Suprapubic skin (tissue), 4 donors: ENCODE measurements at places on chromosomes 11 and 22. TPM values are rescaled to one million over a fixed set of nuclear protein-coding genes. Genes with fewer than 3 reads are reported as not detected.

- peak; percentile 77 for DNase-seq
- H3K27ac ChIP-seq, result no peak overlapping the region
- peaks cover 7% of the 10 kb centered on the region for H3K27me3 ChIP-seq
- peaks cover 34% of the 10 kb centered on the region for H3K4me1 ChIP-seq
- H3K36me3 ChIP-seq, result peaks cover 2% of the 10 kb centered on the region
- H3K4me3 ChIP-seq, result peak overlapping the region; percentile 76
Observed at GRCh38 chr11:61293867-61294716, 1.0 kb downstream of the VWCE start.

MS4A6E gene
- total RNA-seq, result not detected

DNA sequence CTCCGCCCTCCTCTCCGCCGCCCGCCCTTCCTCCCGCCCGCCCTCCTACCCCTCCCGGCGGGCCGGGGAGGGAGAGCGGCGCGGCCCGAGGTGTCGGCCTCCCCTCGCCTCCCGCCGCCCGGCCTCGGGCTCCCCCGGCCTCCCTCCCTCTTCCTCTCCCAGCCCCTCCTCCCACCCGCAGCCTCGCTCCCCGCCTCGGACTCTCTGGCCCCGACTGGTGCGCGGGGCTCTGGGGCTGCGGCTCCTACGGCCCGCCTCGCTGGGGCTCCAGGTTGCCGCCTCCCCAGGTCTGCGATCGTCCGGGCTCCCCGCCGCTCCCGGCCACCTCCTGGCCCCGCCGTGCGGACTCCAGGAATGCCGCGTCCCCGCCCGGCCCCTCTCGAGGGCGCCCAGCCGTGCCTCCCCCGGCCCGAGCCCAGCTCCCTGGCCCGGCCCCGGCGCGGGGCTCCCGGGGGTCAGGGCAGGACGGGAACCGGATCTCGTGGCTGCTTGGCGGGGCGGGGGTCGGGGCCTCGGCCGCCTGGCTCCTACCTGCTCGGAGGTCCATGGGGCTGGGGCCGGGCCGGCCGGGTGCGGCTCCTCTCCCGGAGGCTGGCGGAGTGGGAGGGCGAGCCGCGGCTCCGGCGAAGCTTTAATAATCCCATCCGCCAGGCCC is at the start of gene CLCF1:
Gene CLCF1, minus strand, starts transcription at position 606 of the 655 bp plus-strand sequence. Its CDS starts 59 bp downstream, at position 547.
- no peaks in the 10 kb centered on the region for H3K27me3 ChIP-seq
- peak within 1 kb of the TSS; percentile 93 for H3K4me3 ChIP-seq
- no peaks in the 10 kb centered on the region for H3K36me3 ChIP-seq
- no peak for DNase-seq
- peaks cover 74% of the 10 kb centered on the region for H3K4me1 ChIP-seq

- H3K4me3 ChIP-seq, result no peak overlapping the region
- no peaks in the 10 kb centered on the region for H3K36me3 ChIP-seq
- no peaks in the 10 kb centered on the region for H3K27me3 ChIP-seq
- no peaks in the 10 kb centered on the region for H3K4me1 ChIP-seq
- no peak overlapping the region for H3K27ac ChIP-seq
Observed at GRCh38 chr22:30998329-30998728, 29.3 kb downstream of the TUG1 start.

- peak overlapping the region; percentile 79 for H3K4me3 ChIP-seq
- no peaks in the 10 kb centered on the region for H3K36me3 ChIP-seq
- peaks cover 20% of the 10 kb centered on the region for H3K4me1 ChIP-seq
Observed at GRCh38 chr11:121291896-121292494, 576 bp upstream of the SC5D start.

GRCh38 chr11:19499999-19500398 is 212.6 kb upstream of the NAV2 start:
- H3K4me1 ChIP-seq, result no peaks in the 10 kb centered on the region
- DNase-seq, result no peak

DNA sequence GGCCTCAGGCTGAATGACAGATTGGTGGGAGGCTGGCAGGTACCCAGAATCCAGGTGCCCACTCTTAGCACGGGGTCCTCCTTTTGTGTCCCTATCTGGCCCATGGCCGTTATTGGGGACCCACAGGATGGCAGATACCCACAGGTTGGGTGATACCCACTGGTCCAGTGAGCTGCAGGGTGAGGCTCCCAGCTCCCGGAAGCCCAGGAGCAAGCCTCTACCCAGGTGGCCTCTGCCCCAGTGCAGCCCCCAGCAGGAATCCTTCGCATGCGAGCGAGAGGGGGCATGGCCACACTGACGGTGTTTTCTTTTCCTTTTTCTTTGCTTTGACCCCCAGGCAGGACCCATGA is 116.1 kb downstream of the PHF21B start:
- peaks cover 21% of the 10 kb centered on the region for H3K27me3 ChIP-seq
- H3K4me3 ChIP-seq, result no peak overlapping the region
- H3K27ac ChIP-seq, result no peak overlapping the region
- H3K4me1 ChIP-seq, result no peaks in the 10 kb centered on the region

RHOD gene
- 95.5 TPM for total RNA-seq

USH1C gene
- total RNA-seq, result not detected

KCNJ1 gene
- not detected for total RNA-seq

- H3K27ac ChIP-seq, result no peak overlapping the region
- DNase-seq, result no peak
- H3K27me3 ChIP-seq, result no peaks in the 10 kb centered on the region
- H3K4me3 ChIP-seq, result no peak overlapping the region
- H3K4me1 ChIP-seq, result no peaks in the 10 kb centered on the region
- peaks cover 8% of the 10 kb centered on the region for H3K36me3 ChIP-seq
Observed at GRCh38 chr22:47020166-47020565, 257.7 kb downstream of the TBC1D22A start.

DNA sequence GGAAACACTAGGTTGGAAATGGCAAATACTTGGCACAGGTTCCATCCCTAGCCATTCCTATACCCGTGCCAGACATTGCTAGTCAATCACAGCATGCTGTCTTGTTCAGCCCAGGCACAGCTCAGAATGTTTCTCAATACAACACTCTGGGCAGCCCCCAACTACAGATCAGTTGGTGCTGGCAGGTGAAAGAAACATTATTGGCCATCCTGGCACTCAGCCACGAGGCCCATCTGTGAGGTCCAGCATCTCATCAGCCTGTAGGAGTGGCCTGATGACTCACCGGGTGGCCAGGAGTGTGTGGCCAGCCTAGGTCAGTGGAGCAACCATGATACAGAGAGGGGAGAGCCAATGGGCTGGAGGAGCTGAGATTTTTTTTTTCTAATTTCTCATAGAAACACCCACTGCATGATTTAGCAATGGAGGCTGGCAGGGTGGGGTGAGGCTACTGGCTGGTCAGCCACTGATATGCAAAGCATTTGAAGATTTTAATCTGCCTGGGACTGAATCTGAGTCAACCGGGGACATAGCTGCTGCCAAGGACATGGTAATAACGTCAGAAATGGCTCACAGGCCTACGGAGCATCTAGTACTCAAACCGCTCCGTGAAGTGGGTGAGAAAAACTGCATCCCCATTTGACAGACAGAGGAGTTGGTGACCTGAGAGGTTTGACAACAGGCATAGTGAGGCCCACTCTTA is 5.4 kb downstream of the MYO18B start:
- DNase-seq, result no peak
- H3K36me3 ChIP-seq, result no peaks in the 10 kb centered on the region
- no peaks in the 10 kb centered on the region for H3K4me1 ChIP-seq
- H3K27ac ChIP-seq, result no peak overlapping the region
- no peak overlapping the region for H3K4me3 ChIP-seq

DNA sequence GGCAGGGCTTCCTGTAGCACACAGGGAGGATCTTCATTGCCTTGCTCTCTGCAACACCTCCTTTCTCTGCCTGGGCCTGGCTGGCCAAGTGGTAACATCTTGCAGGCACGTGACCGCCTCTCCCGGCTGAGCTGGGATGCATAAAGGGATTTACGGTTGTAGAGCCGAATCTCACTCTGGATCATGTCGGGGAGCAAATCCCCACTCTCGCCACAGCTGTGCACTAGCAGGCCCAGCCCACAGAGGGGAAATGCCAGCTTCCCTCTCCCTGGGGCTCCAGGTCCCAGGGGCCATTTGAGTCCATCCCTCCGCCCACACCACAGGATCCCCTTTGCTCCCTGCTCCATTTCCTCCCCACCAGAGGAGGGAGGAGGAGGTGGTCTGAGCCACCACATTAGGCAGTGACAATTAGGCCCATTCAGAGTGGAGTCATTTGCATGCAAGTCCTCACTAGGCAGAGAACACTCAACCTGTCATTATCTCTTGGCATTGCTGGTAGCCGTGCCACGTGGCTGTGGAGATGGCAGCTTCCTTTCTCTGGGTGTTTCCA is 196.7 kb downstream of the DSCAML1 start:
- H3K36me3 ChIP-seq, result no peaks in the 10 kb centered on the region
- no peak for DNase-seq
- peaks cover 26% of the 10 kb centered on the region for H3K27me3 ChIP-seq
- no peak overlapping the region for H3K27ac ChIP-seq

GRCh38 chr11:131841028-131841427 is 470.6 kb downstream of the NTM start:
- DNase-seq, result no peak
- no peaks in the 10 kb centered on the region for H3K36me3 ChIP-seq
- H3K27me3 ChIP-seq, result no peaks in the 10 kb centered on the region

DNA sequence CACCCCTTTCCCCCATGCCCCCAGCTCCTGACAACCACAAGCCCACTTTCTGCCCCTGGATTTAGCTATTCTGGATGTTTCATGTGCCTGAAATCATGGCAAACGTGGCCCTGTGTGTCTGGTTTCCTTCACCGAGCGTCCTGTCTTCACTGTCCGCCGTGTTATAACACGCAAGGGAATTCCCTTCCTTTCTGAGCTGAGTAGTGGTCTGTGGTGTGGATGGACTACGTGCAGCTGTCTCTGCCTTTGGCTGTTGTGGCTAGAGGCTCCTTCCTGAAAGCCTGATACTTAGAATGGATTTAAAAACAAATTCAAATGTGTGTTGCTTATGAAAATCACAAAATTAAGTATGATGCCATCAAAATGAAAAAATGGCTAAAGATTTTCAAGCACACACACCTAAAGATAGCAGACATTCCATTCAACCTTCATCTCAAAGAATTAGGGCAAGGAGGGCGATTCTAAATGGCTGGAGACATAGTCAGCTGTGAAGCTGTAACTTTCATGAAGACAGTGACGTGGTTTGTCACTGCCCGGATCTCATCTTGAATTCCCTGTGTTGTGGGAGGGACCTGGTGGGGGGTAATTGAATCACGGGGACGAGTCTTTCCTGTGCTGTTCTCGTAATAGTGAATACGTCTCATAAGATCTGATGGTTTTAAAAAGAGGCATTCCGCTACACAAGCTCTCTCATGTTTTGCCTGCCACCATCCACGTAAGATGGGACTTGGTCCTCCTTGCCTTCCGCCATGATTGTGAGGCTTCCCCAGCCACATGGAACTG is 30.5 kb downstream of the KCNQ1 start:
- no peak overlapping the region for H3K4me3 ChIP-seq
- H3K27ac ChIP-seq, result no peak overlapping the region
- peaks cover 8% of the 10 kb centered on the region for H3K27me3 ChIP-seq
- H3K36me3 ChIP-seq, result no peaks in the 10 kb centered on the region

- H3K27me3 ChIP-seq, result peaks cover 23% of the 10 kb centered on the region
- no peak overlapping the region for H3K27ac ChIP-seq
- H3K4me3 ChIP-seq, result no peak overlapping the region
- DNase-seq, result no peak
Observed at GRCh38 chr11:120893440-120894201, 130.3 kb upstream of the TBCEL start.

MYEOV gene
- total RNA-seq, result 18.1 TPM

DNA sequence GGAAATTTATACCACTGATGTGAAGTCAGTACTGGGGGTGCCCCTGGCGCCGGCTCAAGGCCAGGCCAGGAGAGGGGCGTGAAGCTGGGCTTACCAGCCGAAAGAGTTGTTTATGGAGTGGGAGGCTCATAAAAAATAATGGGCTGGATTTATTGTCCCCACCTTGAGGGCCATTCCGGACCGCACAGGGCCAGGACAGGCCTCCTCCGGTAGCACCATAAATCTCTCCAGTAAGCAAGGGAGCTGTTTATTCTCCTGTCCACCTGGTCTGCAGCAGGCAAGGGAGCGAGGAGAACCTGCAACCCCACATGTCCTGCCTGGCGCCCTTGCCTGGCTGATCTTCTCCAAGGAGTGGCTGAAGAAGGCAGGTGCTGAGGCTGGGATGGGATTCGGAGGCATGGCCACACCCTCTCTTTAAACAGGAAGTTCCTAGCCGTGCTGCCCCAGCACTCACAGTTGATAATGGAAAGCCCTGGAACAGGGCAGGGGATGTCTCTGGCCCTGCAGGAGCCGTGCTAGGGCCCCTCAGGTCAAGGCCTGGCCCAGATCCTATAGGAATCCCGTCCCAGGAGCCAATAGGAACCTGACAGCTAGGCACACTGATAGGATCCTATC is 65.1 kb downstream of the SCUBE1 start:
- H3K27ac ChIP-seq, result no peak overlapping the region
- H3K4me3 ChIP-seq, result no peak overlapping the region
- peaks cover 20% of the 10 kb centered on the region for H3K27me3 ChIP-seq
- no peaks in the 10 kb centered on the region for H3K4me1 ChIP-seq

DNA sequence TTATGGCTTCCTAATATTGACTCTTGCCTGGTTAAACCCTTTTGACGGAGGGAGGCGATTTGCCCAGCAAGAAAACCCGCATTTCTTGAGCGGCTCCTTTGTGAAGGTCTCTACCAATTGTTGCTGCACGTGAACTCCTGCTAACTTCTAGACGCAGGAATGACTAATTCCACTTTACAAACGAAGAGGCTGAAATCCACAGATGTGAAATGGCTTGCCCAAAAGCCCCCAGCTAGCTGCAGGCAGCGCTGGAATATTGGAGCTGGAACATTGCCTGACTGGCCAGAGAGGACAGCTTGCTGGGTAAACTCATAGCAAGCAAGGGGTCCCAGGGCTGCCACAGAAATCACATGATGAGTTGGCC is 542 bp downstream of the GCAT start:
- no peak for DNase-seq
- peaks cover 5% of the 10 kb centered on the region for H3K36me3 ChIP-seq
- H3K27ac ChIP-seq, result peak overlapping the region; percentile 91
- no peaks in the 10 kb centered on the region for H3K27me3 ChIP-seq
- H3K4me1 ChIP-seq, result peaks cover 55% of the 10 kb centered on the region

SLCO2B1 gene
- total RNA-seq, result 9.7 TPM

- no peak for DNase-seq
- no peaks in the 10 kb centered on the region for H3K4me1 ChIP-seq
- no peaks in the 10 kb centered on the region for H3K27me3 ChIP-seq
- H3K4me3 ChIP-seq, result no peak overlapping the region
- no peak overlapping the region for H3K27ac ChIP-seq
- H3K36me3 ChIP-seq, result no peaks in the 10 kb centered on the region
Observed at GRCh38 chr11:110031171-110031570, 62.0 kb upstream of the ZC3H12C start.

- no peak overlapping the region for H3K27ac ChIP-seq
- no peak overlapping the region for H3K4me3 ChIP-seq
- no peak for DNase-seq
- H3K27me3 ChIP-seq, result no peaks in the 10 kb centered on the region
- peaks cover 15% of the 10 kb centered on the region for H3K4me1 ChIP-seq
- no peaks in the 10 kb centered on the region for H3K36me3 ChIP-seq
Observed at GRCh38 chr11:11309906-11310305, 43.1 kb downstream of the CSNK2A3 start.

ANKK1 gene
- 3.2 TPM for total RNA-seq

TAF1D gene
- 53.5 TPM for total RNA-seq

GRCh38 chr11:45609337-45609736 is 56.1 kb downstream of the CHST1 start:
- peaks cover 37% of the 10 kb centered on the region for H3K27me3 ChIP-seq
- DNase-seq, result no peak
- H3K27ac ChIP-seq, result no peak overlapping the region
- no peaks in the 10 kb centered on the region for H3K36me3 ChIP-seq
- no peak overlapping the region for H3K4me3 ChIP-seq

DDIAS gene
- 5.7 TPM for total RNA-seq
